ENCODE measurements at places on chromosomes 1 and 21.

DNA sequence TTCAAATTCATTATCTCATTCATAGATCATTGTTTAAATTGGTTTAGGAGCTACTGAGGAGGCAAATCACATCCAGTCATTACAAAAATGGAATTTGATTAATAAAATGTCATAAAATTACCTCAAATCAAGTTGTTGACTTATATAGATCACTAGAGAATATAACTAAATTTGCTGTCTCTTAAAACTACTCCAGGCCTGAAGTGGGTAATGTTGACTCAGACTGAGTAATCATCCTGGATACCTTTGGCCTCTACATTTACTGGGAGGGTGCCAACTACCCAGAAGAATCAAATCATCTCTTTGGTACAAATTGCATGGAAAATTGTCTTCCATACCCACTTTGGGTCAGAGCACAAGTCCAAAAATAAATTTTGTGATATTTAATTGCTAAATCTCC lies 191.2 kb upstream of the GREM2 start:
- no peak for DNase-seq

- DNase-seq, result no peak
These were observed 22.8 kb upstream of the RRP15 start for GRCh38 chr1:218262259-218262658.

DNA sequence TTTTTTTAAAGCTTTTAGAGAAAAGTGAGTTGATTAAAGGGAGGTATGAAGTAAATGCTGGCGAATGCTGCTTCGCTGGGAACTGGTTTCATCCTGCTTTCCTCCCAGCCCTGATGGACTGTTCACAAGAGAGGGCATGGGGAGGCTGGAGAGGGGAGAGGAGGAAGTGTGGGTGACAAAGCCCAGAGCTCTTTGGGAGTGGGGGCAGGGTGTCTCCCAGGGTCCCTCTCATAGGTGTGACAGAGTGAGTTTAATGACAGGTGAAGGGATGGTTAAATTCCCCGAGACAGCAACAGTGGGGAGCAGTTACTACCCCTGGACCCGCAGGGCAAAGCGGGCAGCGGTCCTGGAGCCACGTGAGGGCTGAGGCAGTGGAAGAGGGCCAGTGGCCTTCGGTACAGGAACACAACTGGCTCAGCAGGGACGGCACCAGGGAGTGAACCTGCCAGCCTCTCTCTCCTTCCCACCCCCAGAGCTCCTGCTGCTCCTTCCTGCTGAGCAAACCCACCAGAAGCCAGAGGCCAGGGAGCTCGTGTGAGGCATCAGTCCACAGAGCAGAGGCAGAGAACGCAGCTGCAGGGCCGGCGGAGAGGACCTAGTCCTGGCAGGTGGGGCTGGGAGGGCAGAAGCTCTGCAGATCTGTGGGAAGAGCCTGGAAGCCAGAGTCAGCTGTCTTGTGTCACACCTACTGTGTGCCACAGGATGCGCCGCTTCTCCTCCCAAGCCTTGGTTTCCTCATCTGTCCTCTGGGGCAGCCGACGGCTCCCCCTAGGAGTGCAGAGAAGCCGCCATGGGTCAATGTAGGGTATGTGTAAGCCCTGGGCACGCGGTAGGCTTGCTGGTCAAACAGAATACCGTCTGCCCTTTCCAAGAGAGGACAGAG lies 20.9 kb upstream of the LRP8 start:
- peak; percentile 10 for DNase-seq

GRCh38 chr1:41056907-41057306 lies 35.4 kb upstream of the SLFNL1 start:
- no peak for DNase-seq

DNA sequence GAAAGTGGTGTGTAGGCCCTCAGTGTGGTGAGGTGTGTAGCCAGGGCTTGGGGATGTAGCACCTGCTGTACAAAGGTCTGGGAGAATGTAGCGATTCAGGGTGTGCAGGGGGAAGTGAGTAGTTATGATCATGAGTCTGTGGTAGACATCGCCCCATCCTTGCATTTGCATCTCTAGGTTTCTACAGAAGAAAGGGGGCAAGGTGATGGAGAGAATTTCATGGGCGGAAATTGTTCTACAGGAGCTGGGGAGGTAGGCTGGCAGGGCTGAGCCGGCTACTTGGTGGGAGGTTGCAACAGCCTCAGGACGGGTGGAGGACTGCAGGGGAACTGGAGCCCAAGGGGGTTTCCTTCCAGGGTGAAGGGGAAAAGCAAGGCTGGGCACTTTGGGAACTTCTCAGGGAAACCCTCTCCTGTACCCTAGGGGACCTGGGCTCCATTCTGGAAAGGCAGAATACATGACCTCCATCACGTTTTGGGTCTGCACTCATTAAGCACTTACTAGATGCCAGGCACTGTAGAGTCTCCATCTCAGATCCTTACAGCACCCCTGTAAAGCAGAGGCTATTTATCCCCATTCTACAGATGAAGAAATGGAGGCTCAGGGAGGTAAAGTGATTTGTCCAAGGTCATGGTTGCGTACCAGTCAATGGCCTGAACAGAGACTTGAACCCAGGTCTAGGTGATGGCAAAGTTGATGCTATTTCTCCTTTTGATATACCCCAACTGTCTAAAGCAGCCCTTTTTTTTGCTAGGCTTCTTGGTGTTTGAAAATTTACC lies 14.5 kb upstream of the TNFRSF1B start:
- DNase-seq, result no peak

- DNase-seq, result no peak
These were observed 143.2 kb downstream of the HHIPL2 start for GRCh38 chr1:222404710-222405109.

- no peak for DNase-seq
These were observed 2.3 kb downstream of the MYOG start for GRCh38 chr1:203083463-203083921.

DNA sequence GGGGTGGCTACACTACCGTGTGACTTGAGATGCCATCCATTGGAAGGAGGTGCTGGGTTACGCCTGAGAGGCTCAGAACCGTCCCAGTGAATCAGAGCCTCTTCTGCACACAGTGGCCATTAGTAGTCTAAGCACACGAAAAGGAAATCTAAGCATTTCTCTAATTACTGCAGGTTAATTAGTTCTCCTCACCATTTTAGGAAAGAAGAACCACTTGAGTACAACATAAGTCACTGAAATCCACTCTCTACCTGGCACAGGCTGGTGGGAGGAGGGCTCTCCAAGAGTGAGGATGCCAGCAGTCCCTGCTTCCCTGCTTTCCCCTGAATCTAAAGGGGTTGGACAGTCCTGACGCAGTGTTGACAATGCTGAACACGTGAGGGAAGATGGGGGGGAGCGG lies 606.3 kb downstream of the NPHP4 start:
- DNase-seq, result no peak

DNA sequence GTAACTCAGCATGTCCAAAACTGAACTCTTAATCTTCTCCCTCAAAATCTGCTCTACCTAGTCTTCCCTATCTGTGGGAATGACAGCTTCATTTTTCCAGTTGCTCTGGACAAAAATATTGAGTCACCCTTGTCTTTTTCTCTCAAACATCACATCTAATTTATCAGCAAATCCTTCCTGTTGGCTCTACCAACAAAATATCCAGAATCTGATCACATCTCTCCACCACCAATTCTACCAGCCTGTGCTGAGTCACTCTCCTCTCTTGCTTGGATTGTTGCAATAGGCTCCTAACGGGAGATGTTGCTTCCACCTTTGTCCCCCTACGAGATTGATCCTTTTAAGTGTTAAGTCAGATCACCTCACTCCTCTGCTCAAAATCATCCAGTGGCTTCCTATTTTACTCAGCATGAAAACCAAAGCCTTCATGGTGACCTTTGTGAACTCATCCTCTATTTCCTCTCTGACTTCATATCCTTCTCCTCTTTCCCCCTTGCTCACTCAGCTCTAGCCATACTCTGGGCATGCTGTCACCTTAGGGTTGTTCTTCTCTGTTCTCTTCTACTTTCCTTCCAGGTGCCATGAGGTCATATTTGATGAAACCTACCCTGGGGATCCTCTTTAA lies 21.5 kb upstream of the SMYD2 start:
- no peak for DNase-seq

GRCh38 chr1:64093941-64094340 lies 109.5 kb upstream of the UBE2U start:
- DNase-seq, result no peak

GRCh38 chr1:151816548-151817352 lies 11.5 kb upstream of the LINGO4 start:
- no peak for DNase-seq

DNA sequence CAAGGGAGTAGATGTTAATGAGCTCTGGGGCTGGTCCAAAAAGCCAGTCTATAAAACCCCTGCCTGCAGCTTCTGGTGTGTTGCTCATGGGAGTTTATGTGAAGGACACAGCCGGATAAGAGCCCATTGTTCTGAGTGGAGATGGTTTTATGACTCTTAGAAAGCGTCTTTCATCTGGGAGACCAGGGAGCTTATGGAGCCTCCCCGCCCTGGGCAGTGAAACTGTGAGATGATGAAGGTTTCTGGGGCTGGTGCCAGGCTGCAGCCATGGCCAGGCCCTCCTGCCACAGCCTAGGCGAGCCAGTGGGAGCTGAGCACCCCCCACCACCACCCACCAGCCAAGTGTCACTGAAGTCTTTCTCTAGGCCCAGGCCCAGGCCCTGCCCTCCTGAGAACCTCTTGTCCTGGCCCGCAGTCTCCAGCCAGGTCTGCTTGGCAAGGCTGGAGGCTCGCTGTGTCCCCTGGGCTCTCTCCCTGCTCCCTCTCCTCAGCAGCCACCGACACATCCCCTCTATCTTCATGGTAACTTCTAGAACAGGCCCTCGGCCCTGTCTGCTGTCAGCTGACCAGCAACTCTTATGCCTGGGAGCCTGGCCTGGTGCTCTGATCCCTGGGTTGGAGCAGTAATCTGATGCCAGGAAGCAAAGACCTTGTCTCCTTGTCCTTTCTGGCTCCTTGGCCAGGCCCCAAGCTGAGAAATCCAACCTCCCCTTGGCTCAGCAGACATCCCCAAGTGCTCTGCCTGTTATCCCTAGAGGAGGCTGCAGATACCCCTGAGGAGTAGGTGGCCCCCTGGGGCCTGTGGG lies 7.6 kb upstream of the ARHGEF10L start:
- no peak for DNase-seq

DNA sequence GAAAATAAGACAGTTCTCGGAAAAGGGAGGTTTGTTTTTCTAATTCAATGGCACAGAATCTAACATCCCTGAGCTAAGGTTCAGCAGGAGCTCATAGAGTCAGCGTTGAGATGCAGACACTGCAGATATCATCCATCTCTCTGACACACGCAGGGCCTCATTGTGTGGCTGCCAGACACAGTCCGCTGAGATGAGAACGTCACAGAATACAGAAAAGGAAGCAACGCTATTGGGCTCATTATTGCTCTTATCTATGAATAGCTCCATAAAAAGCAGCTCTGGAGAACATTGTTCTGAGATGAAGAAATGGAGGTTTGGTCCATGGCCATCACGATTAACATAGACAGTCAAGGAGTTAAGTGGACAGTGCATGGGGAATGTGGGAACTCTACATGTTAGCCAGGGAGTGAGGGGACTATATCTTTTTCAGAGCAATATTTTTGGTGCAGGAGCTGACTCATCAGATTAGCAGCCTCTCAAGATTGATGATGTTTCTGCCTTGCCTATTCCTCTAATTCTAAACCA lies 771.6 kb upstream of the CXADR start:
- no peak for DNase-seq

- DNase-seq, result no peak
These were observed 26.9 kb upstream of the ECE1 start for GRCh38 chr1:21317035-21317689.
